ENCODE measurements at places on chromosomes 6 and 20.

GRCh38 chr6:154986787-154987235 lies 8.3 kb upstream of the TIAM2 start:
- no peak for DNase-seq

- no peak for DNase-seq
These were observed 35.8 kb upstream of the RNF217 start for GRCh38 chr6:124926435-124926834.

DNA sequence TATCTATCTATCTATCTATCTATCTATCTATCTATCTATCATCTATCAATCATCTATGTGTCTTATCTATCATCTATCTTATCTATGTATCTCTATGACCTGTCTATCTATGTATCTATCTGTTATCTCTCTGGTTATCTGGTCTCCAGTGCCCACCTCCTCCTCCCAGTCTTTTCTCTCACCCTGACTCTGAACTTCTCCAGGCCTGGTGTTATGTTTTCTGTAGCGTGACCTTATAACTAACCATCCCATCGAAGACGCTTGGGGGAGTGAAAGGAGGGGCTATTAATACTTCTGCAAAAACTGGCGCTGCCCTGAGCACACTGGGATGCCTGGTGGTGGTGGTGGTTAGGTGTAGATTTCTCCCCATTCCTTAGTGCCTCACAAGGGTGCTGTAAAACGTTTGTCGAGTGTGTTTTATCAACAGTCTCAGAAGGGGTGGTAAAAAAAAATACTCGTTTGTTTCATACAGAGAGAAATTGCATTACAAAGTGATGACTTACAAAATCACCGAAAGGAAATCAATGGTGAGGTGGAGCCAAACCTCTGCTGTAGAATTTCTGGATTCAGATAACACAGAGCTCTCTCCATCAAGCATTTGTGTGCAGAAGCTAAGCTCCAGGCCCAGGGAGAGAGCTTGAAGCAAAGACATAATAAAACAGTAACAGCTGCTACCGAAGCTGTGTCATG lies 156.2 kb downstream of the BCAS1 start:
- DNase-seq, result no peak

GRCh38 chr6:156720691-156721685 lies 56.2 kb upstream of the ARID1B start:
- DNase-seq, result no peak

DNA sequence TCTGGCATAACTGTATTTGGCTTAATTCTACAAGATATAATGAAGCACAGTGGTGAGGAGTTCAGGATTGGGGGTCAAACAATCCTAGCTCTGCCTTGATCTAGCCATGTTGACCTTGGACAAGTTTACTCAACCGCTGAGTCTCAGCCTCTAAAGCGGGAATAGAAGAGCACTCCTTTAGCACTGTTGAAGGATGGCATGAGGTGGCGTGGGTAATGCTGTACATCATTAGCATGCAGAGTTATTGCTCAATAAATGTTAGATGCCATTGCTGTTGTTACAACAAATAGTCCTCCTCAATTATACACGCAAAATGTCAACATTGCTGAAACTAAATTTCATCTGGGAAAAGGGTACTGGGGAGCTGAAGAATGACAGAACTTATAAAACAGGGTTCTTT lies 78.6 kb downstream of the KIF13A start:
- no peak for DNase-seq

- no peak for DNase-seq
These were observed 4.2 kb downstream of the IL17A start for GRCh38 chr6:52190409-52190808.
